Naive thymus-derived CD4-positive, alpha-beta T cell (primary cell): ENCODE measurements at places on chromosomes 16 and 17. TPM values are rescaled to one million over a fixed set of nuclear protein-coding genes. Genes with fewer than 3 reads are reported as not detected.

Gene RAB37
- 57.9 and 61.3 TPM in 2 replicates for total RNA-seq

Gene MYH3
- total RNA-seq: 6.5 TPM

Gene SLC5A2
- total RNA-seq: 0.12 TPM in 1 of 2 replicates, not detected in the other

Gene KRTAP1-5
- not detected for total RNA-seq

Gene ASB16
- 0.18 and 0.34 TPM in 2 replicates for total RNA-seq

Gene TBC1D28
- total RNA-seq: not detected

Gene RHBDL3
- total RNA-seq: 0.39 and 0.46 TPM in 2 replicates

Gene HSPB9
- not detected for total RNA-seq

Gene KRT28
- not detected for total RNA-seq

Gene PABPN1L
- total RNA-seq: not detected

Gene HOXB7
- not detected for total RNA-seq

Gene ATP1B2
- 1.1 TPM for total RNA-seq

Gene CCL16
- not detected for total RNA-seq

Gene TPPP3
- 0.37 TPM for total RNA-seq

Gene ABCA6
- 1.0 TPM for total RNA-seq

Gene SULT1A4
- 8.3 TPM for total RNA-seq

Gene USP43
- total RNA-seq: 0.27 TPM

Gene CCL7
- not detected for total RNA-seq
